NCI-H1092 (cell line): ENCODE measurements at places on chromosomes 3 and 15.

- no peak for DNase-seq
Measured at GRCh38 chr3:49198161-49198560, 26.8 kb downstream of the KLHDC8B start.

GRCh38 chr3:132268956-132269355 is 48.3 kb upstream of the ACP3 start:
- no peak for DNase-seq

DNA sequence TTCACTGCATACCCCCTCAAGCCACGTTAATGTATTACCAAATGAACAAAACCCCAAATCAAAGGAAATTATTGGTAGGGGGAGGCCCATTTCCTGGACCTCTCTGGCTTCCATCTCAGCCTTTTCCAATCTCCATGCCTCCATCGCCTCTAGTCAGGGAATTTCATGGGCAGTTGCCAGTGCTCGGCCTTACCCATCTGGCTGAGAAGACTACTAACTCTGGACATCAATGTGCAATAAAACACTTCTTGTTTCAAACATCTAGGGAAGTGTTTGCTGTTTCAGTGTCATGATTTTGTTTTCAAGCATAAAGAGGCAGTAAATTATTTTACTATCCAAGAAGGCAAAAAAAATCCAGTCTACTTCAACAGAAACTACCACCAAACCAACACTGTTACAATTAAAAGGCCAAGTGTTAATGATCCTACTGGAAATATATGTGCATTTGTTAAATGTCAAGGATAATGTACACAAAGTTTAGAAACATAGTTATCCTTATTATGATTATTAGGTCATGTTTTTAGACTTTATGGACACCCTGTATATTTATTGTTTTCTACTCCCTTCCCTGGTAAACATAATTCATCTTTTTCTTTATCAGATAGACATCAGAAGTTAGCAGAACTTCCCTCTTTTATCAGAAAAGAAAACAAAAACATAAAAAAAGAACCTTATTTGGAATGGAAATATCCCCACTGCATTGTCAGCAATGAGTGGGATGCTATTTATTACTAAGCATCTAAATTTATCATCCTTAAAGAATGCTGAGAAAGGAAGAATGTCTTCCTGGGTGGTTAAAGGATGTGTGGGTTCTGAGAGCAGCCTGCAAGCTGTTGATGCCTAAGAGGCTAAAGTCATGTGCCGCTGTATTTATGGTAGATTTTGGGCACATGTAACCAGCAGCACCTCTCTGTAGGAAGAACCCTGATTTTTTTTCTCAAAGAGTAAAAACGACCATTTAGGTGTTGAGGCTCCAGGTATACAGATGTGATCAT is 15.2 kb downstream of the LDHAL6B start:
- DNase-seq, result no peak

- DNase-seq, result no peak
Measured at GRCh38 chr15:89091627-89092220, 3.5 kb downstream of the ABHD2 start.

DNA sequence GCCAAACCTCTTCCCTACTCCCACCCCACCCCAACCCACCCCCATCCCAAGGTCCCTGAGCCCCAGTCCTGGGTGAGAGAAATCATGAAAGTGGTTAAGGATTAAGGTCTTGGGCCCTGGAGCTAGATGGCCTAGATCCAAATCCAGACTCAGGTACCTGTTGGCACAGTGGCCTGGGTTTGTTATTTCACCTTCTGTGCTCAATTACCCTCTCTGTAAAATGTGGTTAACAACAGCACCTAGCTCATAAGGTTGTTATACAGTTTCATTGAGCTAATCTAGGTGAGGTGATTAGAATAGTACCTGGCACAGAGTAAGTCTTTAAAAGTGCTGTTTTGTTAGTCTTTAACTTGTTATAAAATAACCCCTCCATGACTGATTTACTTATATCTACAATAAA is 6.4 kb upstream of the SNUPN start:
- DNase-seq, result no peak

- no peak for DNase-seq
Measured at GRCh38 chr3:25572919-25573385, 91.8 kb downstream of the TOP2B start.

DNA sequence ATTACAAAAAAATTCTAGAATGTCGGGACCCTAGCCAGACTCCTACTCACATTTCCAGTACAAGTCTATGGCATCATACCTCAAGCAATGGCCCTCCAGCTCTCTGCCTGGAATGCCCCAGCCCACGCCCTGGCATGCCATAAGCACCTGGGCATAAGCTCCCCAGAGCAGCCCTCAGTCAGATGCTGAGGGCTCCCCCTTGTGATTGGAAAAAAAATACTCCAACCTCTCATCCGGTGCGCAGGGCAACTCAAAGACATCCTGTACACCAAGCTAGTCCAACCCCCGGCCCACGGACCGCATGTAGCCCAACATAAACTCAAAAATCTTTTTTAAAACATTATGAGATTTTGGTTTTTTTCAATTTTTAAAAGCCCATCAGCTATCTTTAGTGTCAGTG is 115.4 kb downstream of the NEK10 start:
- no peak for DNase-seq

DNA sequence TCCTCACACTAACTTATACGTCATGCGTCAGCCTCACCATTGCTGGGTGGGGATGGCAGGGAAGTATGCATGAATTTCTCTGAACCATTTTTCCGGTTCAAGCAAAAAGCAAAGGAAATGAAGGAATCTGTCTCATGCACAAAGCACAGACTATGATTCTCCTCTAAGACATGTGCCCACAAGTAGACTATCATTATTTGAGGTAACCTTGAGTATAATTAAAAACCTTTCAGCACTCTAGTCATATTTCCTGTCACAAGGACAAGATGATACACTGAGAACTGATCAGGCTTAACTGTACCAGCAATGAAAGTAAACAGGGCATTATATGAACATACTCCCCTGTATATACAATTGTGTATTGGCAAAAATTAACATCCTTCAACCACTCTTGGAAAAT is 56.7 kb upstream of the TSC22D2 start:
- no peak for DNase-seq

DNA sequence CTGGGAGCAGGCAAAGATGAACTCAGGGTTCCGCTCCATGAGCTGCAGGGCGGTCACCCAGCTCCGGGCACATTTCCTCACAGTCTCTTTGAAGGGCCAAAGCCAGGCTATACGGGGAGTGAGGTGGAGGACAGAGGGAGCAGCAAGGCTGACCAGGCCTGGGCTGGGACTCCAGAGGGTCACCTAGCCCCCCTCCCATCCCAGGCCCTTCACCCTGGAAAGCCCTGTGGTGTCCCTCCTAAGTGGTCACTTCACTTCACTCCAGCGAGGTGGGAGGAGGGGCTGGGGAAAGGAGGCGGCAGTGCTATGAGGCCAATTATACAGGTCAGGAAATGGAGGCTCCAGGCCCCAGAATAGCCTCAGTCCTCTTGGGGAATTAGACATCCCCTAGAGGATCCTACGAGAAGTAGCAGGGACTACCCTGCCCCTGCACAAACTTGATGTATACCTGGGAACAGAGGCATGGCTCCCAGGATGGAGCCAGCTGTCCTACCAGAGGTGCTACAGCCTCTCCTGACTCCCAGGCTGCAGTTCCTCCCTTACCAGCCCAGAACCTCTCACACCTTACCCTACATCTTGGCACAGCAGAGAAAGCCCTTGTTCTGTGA is 5.7 kb downstream of the MAN2C1 start:
- DNase-seq, result no peak

GRCh38 chr3:138195481-138195880 is 8.4 kb downstream of the ARMC8 start:
- DNase-seq, result no peak

DNA sequence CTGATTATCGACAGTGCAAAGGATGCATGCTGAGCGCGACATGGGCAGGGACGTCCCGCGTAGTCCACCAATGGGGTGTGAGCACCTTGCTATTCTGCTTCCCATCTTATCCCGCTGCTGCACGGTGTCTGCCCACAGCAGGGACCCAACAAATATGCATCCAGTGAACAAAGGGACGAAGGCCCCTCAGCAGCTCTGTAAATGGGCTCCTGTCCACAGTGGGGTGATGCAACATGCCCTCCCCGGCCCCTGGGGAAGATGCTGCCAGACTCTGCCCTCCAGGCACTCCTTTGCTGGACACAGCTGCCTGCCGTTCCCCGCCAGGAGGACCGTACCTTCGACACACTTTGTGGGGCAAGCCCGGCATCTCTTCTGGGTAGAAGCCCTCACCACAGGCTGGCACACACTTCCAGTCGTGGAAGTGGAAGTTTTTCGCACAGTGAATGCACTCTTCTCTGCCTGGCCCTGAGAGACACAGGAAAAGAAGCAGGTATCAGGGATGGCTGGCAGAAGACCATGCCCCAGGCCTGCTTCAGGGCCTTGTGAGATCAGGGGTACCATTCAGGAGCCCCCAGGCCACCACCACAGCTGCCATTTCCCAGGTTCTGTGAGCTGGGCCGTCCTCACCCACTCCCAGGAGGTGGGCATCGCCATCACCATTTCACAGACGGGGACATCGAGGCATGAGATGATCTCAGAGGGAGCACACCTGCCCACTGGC is 18.2 kb upstream of the SNRPA1 start:
- DNase-seq, result no peak

- no peak for DNase-seq
Measured at GRCh38 chr3:67976663-67977062, 322.3 kb upstream of the SUCLG2 start.

- DNase-seq, result no peak
Measured at GRCh38 chr3:100682854-100683760, 26.2 kb upstream of the TFG start.
